ENCODE measurements at places on chromosomes 7 and 10.

DNA sequence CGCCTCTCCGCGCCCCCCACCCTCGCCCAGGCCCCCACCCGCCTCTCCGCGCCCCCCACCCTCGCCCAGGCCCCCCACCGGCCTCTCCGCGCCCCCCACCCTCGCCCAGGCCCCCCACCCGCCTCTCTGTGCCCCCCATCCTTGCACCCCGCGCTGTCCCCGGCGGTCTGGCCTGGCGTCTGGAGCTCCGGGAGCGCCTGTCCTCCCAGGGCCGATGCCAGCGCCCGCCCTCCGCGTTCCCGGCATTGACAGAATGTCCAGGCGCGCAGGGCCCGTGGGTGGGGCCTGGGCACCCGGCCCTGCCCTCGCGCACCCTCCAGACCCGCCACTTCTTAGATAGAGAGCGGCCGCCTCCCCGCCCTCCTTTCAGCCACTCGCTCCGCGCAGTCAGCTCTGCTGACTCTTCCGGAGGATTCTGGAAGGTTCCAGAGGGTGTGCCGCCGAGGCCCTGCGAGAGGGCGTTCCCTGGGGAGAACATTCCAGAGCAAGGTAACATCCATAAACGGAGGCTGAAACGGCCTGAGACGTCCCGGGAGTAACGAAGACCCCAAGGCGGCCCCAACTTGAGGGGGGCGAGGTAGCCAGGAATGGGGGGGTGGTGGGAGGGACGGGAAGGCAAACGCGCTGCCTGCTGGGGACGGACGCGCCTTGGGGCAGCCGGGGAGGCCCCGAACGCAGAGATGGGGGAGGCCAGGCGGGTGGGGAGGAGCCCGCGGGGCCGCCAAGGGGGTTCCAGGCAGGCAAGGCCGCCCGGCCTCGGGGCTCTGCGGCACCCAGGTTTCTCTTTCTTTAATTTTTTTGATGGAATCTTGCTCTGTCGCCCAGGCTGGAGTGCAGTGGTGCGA lies 117.8 kb downstream of the DYNC2I1 start:
- no peak for DNase-seq

GRCh38 chr7:127833641-127834040 lies 181.6 kb downstream of the SND1 start:
- DNase-seq = no peak

DNA sequence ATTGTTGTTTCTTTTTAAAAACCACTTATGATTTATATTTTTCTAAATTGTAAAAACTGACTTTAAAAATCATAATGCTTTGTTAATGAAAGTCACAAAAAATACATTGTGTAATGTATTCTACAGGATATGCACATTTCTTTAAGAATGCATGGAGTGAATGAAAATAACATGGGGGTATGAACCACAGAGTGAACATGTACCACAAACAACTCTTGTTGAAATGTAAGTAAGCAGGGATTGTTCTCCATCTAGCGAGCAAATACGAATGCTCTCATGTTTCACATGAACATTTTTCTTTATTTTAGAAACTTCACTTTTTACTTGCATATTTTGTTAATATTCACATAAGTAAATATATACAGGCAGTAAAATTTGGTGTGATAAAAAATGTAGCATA lies 35.6 kb upstream of the LAMB4 start:
- DNase-seq = no peak

- no peak for DNase-seq
Measured at GRCh38 chr7:129317450-129317849, 92.6 kb downstream of the AHCYL2 start.

- no peak for DNase-seq
Measured at GRCh38 chr7:129553899-129554461, 51.6 kb downstream of the SMKR1 start.

DNA sequence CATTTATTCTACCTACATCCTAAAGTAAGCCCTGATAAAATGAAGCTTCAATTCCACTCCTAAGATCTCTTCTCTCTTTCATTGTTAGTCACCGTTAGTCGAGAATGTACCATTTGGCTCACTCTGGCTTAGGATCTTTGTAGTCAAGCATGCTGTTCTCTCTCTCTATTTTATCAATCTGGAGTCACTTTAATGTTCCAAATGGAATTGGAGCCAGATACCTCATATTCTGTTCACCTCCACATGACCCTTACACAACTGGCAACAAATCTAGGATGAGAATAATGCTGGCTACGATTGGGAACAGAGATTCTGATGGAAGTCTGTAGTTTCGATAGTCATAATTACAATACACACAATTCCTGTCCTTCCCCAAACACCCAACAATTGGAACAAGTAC lies 213.7 kb downstream of the TWIST1 start:
- DNase-seq = no peak

- DNase-seq = no peak
Measured at GRCh38 chr7:70693686-70694433, 438.1 kb upstream of the GALNT17 start.

GRCh38 chr10:48598936-48599829 lies 5.7 kb downstream of the ARHGAP22 start:
- DNase-seq = no peak

DNA sequence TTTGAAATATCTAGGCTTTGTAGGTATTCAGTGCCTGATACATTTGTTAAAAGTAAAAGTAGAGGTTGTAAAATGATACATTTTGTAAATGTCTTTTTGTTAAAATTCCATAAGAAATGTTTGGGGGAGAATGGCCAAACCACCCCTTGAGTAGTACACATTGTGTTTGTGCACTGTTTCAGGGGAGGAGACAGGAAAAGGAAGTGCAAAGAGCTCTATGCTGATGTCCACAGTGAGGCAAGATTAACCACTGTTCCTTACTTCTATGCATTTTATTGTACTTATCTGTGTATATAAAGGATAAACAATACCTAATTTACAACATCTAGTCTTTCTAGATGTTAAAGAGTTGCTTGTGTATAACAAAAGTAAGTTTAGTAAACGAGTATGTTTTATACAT lies 7.4 kb upstream of the CYCS start:
- no peak for DNase-seq

DNA sequence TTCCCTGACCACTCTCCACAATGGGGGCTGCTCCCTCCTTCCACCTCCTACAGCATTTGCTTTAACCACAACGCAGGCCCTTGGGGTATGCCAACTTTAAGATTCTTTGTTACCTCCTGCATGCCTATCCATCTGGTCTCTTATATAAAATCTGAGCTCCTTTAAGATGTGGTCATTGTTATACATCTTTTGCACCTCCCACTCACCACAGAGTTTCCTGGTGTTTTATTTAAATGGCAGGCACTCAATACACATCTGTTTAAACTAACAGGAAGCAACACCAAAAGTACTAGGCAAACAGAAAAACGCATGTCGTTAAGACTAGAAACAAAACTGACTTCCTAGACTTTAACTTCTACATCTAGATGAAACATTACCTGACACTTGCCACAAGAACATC lies 36.3 kb downstream of the SLC25A13 start:
- no peak for DNase-seq

DNA sequence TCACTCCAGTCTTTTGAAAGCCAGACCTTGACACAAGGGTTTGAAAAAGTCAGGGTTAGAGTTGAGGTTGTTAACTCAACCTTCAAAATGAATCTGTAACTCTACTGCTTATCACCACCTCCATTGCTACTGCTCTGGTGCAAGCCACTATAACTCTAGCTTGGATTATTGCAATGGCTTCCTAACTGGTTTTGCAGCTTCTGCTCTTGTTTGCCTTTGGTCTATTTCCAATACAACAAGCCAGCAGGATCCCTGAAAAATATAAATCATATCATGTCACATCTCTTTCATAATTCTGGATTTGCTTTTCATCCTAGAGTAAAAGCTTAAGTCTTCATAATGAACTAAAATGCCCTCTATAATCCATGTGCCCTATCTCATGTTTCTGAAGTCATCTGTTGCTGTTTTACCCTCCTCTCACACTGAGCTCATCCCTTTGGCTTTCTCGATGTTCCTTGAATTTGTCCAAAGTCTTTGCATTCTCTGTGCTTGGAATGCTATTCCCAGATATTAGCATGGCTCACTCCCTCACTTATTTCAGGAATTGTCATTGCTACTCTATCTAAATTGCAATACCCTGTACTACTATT lies 10.9 kb downstream of the TAS2R60 start:
- DNase-seq = no peak

- peak; percentile 22 for DNase-seq
Measured at GRCh38 chr10:4663162-4663992, 162.6 kb upstream of the AKR1E2 start.

DNA sequence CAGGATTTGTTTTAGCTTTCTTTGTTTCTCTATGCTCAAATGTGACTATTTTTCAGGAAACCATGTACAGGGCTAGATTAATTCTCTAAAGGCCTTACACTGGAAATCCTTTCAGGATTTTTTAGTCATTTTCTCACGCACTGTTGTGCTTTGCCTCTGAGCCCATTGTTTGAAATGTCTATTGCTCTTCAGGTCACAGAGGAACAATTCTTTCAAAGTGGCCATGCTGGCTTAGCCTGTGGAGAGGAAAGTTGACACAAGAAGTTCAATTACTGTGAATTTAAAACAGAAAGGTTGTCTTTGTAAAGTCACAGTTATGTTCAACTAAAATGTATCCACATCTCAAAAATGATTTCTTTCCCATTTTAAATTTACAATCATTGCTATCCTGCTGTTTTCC lies 1071.7 kb upstream of the POT1 start:
- no peak for DNase-seq

DNA sequence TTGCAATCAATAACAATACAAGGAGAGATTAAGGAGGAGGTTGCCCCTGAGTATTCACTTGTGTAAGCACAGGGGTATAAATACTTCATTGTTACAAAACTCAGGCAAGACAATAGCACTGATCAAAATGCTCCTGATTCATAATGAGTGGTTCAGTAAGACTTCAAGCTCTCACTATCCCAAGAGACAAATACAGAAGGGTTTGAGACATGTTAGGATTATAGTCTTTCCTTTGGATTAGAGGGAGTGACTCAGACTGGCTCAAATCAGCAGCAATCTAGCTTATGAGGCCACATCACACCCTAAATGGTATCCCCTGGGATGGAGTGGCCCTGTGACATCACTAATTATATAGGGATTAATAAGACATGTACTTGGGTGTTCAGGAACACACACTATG lies 167.2 kb upstream of the HGF start:
- DNase-seq = no peak

GRCh38 chr10:15877836-15878576 lies 17.7 kb upstream of the MINDY3 start:
- no peak for DNase-seq

DNA sequence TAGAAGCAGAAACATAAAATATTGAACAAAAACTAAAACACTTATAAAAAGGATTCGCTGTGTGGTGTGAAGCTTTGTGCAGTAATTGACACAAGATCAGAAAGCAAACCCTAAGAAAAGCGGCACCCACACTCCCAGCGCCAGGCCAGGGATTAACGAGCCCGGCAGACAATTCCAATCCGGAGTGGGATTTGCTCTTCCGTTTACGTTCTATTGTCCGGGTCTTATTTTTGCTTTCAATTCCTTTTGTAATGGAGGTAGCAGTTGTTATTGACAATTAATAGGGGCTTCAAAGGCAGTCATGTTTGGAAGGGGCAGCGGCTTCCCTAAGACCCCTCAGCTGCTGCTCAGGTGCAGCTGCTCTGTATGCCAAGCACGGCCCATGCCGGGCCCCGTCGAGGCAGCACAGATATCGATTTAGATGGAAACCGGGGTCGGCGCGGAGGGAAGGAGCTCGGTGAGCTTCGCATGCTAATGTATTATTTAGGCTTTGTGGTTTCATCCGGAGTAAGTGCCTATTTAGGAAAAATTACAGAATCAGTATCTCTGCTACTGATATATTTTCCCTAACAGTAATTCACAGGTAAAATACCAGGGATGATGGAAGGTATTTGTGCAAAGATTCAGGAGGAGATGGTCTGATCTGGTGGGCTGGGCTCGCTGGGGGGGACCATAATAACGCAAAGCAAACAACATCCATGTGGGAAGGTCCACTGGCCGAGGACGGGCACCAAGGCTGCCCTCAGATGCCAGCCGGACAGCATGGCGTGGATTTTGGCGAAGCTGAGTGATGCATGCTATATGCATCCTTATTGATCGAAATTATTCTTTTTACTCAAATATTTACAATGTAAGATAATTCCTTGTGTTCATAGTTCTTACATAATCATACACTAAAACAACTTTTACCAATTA lies 561.7 kb downstream of the PTPRN2 start:
- no peak for DNase-seq

- no peak for DNase-seq
Measured at GRCh38 chr7:71716690-71717089, 584.7 kb downstream of the GALNT17 start.

GRCh38 chr7:33108554-33109004 lies 625 bp downstream of the RP9 start:
- DNase-seq = no peak

GRCh38 chr10:116026725-116027124 lies 246.3 kb downstream of the GFRA1 start:
- DNase-seq = no peak

DNA sequence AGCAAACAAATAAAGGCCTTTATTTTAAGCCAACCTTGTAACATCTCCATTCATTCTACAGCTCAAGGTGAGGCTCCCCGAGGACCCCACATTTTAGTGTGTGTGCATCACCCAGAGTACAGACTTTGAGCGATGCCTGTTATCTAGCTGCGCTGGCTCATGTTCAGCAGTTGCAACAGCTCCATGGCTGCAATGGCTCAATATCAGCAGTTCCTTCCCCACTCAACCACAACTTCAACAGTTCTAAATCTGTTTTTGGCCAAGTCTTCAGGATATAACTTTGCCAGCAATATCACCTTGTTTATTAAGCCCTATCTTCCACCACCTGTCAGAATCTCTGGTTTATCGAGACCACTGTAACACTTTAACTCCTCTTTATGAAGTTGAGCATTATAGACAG lies 95.8 kb downstream of the WNT2 start:
- no peak for DNase-seq

DNA sequence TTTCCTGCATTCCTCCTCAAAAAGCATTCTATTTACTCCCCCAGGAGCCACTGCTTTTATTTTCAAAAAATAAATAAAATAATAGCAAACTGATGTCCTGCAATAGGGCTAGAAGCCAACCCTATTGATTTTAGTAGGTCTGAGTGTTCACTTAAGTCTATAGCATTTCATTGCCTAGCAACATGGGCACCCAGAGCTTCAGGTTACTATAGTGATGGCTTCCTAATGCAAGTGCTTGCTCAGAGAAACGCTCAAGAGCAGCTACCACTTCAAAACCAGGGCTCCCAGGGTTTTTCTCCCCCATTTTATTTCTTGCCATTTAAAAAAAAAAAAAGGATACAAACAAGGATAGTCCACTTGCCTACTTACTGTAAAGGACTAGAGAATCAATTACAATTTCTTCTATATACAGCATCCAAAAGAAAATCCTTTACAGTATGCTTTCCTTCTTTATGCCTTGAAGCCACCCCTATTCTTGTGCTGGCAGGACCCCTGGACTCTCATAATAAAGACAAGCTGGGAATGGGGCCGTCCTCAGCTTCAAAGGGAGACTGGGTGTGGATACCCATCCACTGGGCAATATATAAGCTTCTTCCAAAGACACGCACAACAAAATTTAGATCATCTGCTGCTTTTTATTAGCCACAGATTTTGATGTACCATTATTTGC lies 133.3 kb downstream of the VPS41 start:
- no peak for DNase-seq

- no peak for DNase-seq
Measured at GRCh38 chr10:118139321-118139720, 92.6 kb upstream of the RAB11FIP2 start.

All from activated CD4-positive, alpha-beta T cell treated with anti-CD3 and anti-CD28 coated beads, Interleukin-2, amount 50 U/mL, for 24 hours (primary cell).